ENCODE measurements at places on chromosomes 6 and 20.
A peak's percentile ranks its signal among the peaks of the same experiment; 100 is the strongest.

- DNase-seq = no peak
Measured at GRCh38 chr6:102389994-102390393, 996.5 kb downstream of the GRIK2 start.

- DNase-seq = no peak
Measured at GRCh38 chr6:140478631-140479030, 1104.2 kb upstream of the CITED2 start.

DNA sequence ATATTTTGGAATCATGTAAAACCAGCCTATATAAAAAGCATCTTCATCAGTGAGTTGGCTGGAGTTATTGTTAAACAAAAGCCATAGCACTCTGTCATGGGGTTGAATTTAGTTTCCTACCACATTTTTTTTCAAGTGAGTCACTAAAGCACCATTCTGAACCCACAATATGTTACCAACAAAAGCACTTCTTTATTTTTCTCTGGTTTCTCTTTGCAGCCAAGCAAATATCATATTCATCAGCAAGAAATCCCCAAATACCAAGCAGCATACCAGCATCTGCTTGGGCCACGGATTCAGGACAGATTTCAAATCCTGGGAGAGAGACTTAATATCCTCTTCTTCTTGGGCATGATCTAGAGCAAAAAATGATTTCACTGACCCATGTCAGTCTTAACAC lies 441.4 kb downstream of the BCKDHB start:
- DNase-seq = peak; percentile 28

DNA sequence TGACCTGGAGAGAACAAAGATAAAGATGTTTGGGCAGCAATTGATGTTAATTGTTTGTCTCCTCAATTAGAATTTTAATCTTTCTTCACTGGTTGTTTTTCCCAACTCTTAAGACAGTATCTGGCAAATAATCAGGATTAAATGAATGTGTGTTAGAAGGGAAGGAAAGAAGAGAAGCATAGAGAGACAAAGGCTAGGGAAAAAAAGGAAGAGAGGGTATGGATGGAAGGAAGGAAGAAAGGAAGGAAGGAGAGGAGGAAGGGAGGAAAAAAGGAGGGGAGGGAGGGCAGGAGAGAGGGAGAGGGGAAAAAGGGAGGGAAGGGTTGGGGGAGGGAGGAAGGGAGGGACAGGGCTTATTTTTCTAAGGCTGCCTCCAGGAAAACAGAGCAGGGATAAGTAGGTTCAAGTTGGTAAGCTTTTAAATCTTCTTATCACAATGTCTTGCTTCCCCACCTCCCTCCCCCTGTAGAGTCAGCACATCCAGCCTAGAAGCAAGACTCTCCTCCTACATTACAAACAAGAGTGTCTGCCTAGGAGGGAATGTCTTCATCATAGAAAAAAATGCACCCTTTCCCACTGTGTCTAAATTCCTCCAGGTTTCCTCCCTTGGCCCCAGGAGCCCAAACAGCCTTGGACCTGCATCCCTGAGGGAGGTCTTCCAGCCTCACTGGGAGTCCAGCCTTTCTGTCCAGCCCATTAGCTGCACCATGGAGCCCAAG lies 447.8 kb upstream of the JARID2 start:
- no peak for DNase-seq

DNA sequence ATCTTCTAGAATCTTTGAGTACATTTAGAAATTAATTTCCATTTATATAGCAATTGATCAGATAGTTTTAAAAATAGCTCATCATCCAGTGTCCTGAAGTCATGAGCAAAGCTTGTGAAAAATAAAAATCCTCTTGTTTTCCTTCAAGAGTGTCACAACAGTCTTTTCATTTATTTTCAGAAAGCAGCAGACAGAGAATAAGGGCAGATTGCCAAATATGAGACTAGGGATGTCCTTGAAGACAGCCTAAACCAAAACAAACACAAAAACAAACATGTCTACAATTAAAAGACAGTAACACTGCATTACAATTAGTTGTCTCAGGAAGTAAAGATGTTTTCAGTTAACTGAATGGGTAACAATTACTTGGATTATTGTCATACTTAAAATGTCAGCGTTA lies 682.8 kb downstream of the TFAP2A start:
- no peak for DNase-seq

DNA sequence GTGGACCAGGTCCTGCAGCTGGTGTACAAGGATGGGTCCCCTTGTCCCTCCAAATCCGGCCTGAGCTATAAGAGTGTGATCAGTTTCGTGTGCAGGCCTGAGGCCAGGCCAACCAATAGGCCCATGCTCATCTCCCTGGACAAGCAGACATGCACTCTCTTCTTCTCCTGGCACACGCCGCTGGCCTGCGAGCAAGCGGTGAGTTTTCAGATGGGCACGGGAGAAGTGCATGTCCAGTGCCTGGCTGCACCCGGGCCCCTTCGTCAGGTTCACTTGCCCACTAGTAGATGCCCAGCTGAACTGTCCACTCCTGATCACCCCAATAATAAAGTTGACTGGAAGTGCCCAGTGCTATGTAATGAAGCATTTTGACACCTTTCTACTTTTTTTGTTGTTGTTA lies 48.3 kb upstream of the SLC22A1 start:
- no peak for DNase-seq

GRCh38 chr6:87671555-87672029 lies 30.4 kb downstream of the AKIRIN2 start:
- DNase-seq = no peak

DNA sequence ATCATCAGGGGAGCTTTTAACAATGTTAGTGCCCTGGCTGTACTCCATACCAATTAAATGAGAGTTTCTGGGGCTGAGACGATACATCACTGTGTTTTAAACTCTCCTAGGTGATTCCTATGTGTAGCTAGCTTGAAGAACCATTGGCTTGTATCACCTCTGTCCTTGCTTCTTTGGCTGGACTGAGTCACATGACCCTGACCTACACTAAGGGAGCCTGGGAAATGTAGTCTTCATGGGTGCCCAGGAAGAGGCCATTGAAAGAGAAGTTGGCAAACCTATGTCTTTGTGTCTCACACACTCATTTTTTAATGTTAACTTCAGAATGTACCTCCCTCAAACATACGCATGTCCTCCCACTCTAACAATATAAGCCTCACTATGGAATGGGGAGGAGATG lies 506.6 kb downstream of the DHX35 start:
- DNase-seq = no peak

DNA sequence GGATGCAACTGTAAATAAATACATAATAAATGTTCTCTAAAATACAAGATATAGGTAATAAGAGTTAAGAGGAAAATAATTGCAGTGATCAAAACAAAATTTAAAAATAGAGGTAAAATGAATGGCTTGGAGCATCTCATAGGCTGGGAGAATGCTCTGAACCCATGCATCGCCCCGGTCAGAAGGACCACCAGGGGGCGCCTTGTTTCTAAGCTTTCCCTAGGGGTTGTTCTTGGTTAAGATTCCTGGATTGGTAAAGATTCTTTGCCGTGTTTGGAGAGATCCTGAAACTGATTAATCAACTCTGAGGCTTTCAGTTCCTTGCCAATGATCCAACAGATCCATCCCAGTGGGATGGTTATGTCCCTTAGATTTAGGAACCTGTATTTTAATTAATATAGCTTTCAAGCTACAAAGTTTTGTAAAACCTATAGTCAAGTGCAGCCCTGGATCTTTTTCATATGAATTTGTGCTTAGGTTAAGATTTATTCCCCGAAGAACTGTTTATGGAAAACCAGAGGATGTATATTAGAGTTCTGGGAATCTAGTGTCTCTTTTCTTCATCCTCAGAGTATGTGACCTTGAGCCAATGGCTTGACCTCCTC lies 45.3 kb upstream of the PRELID3B start:
- no peak for DNase-seq

DNA sequence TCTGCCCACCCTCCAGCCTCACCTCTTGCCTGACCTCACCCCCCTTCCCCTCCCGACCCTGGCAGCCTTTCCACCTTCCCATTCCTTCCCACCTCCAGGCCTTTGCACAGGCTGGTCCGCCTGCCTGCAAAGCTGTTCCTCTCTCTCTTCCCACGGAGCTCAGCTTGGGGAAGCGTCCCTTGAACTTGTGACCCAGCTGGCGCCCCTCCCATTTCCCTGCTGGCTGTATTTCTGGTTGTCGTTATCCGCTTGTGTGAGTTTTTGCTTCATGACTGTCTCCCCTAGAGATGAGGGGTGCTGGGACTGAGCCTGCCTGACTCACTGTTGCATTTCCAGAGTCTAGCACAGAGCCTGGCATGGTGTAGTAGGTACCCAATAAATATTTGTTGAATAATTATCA lies 32.5 kb downstream of the VSTM2L start:
- DNase-seq = no peak

DNA sequence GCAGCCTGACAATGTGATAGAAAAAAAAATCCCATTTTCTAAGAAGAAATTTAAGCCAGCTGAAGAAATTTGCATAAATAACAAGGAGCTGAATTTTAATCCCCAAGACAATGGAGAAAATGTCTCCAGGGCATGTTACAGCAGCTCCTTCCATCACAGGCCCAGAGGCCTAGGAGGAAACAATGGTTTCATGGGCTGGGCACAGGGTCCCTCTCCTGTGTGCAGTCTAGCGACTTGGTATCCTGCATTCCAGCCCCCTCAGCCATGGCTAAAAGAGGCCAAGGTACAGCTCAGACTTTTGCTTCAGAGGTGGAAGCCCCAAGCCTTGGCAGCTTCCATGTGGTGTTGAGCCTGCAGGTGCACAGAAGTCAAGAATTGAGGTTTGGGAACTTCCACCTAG lies 73.1 kb downstream of the C6orf118 start:
- DNase-seq = no peak

DNA sequence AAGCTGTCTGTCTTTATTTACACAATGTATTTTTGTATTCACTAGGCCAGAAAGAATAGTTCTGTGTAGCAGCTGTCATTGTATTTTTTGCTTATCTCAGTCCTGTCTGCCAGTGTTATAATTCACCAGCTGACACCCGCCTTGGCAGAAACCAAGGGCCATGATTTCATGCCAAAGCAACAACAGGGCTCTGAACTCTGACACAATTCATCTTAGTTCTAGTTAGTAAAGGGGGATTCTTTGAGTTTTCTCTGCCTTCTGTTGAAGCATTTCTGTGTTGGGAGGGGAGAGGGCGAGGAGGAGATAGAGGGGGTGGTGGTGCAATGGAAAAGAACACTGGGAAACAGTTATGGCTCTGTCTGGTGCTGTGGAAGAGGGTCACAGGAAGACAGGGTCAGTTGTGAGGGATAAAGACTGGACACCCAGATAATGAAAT lies 684.6 kb upstream of the MARCKS start:
- peak; percentile 64 for DNase-seq

DNA sequence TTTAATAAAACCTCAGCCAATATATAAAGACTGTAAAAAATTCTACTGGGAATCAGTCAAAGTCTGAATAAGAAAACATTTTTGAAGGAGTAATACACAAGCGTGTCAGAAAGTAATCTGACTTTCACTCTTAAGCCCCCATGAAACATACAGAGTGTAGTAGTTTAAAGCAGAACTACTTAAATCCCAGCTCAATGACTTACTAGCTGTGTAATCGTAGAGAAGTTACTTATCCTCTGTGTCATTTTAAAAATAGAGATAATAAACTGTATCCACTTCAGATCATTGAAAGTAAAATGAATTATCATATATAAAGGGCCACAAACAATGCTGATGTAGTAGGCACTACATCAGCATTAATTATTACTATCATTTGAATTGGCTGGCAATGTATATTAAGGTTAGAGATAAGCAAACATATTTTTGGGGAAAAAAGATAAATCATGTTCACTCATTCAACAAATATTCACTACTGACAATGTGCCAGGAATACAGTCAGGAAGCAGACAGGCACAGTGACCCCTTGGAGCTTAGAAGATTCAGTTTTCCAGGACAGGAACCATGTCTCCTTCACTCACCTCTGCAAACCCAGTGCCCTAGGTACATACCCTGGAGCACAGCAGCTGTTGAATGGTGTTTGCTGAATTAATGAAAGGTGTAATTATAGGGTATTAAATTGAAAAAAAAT lies 14.4 kb downstream of the REPS1 start:
- peak; percentile 60 for DNase-seq

GRCh38 chr6:132733814-132734213 lies 20.0 kb upstream of the VNN1 start:
- DNase-seq = no peak

GRCh38 chr6:6218759-6219085 lies 101.7 kb downstream of the F13A1 start:
- DNase-seq = no peak

DNA sequence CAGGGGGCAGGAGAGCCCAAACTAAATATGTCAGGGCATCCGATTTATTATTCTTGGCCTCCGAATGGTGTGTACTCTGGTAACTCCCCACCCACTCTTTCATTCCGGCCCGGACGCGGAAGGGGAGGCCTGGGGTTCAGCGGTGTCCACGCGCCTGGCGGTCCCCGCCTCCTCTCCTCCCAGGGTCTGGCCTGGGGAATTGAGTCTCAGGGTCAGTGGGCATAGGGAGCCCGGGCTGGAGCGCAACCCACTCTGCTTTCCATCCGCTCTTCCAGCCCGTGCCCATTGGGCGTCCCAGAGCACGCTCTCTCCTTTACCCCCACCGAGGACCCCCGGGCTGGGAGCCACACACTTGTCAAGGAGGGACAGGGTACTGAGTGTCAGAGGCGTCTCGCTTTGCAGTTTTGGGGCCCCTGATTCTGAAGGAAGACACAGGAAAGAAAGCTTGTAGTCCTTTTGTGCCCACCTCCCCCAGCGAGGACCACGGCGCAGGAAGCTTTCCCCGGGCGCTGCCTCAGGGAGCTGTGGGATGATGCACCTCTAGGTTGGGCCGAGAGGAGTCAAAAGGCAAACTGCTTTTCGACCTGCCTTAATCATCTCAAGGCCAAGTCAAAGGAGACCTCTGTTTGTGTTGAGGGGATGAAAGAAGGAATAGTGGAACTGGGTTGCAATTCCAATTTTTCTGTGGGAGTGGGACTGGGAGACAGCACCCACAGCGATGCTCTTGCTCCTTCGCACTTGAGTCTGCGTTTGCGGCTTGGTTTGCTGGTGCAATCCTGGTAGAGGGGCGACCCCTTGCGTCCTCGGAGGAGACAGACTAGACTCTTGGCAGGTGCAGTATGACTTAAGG lies 2.5 kb downstream of the RSPO3 start:
- DNase-seq = peak; percentile 72

DNA sequence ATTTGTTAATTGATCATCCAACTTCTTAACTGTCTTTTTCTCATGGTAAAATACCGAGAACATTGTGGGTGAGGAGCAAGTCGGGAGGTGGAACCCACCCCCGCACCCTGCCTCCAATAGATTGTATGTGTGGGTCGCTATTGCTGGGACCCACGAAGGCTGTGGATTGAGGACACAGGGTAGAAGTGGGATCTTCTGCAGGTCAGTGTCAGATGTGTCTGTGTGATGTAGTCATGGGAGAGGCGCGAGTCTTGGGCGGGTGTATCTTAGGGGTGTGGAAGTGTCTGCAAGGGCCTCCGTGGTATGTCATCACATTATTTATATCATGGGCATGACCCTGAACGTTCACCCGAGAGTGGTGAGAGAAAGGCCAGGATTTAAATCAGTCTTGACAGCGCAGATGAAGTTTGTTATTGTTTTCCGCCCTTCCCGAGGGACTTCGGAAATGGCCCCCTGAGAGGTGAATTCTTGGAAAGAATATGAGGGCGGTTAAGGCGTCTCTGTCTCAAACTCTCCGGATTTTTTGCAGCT lies 472 bp upstream of the PAQR8 start:
- no peak for DNase-seq

GRCh38 chr6:135411339-135411738 lies 86.2 kb downstream of the AHI1 start:
- no peak for DNase-seq

- no peak for DNase-seq
Measured at GRCh38 chr20:46688151-46689081, 828 bp downstream of the TP53RK start.
